ENCODE measurements at places on chromosomes 1 and 21.

DNA sequence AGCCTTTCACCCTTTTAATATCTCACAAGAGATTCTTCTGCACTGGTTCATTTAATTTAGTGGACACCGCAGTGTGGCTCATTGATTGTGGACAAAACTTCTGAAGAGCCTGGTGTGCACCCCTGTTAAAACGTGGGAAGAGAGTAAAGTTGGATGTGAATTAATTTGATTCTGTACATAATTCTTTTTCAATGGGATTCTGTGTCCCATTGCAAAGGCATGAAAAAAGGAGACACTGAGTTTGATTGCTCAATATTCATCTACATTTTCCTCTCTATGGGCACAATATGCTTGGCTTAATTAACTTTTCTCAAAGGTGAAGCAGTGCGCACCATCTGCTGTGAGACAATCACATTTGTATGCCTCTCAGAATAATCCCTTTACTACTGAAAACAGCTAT is 95.1 kb downstream of the BARHL2 start:
- DNase-seq: no peak

DNA sequence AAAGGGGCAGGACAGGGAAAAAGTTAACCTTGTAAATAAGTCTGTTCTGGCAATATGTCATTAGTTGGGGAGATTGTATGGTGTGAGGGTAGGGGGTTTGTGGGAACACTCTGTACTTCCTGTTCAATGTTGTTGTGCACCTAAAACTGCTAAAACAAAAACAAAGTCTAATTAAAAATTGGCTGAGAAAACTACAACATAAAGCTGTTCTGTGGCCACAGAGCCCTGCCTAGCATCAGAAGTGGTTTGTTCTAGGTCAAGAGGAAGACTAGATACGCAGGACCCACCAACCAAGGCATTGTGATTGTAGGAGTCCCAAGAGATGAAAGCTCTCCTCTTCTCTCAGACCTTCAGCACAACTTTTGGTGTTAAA is 81.0 kb upstream of the LRRC8D start:
- DNase-seq: no peak

DNA sequence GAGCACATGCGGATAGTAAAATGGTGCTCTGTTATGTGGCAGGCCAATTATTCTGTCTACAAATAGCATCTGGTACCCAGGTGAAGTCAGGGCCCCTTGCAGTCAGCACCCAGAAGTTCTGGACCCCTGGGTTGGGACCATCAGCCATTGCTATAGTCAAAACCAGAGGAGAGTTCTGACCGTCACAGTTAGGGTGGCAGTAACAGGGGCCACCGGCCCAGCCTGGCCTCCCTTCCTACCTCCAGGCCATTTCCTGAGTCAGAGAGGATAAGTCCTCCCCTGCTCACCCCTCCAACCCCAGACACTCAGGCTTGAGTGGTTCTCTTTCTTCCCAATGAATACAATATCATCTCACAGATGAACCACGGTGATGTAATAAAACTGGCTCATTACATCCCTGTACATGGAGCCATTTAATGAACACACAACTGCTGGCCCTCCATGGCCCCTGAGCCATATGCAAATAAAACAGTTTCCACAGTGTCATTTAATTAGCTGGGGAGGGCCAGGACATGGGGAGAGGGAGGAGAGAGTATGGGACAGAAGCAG is 673.6 kb downstream of the MATN1 start:
- no peak for DNase-seq

GRCh38 chr1:214330222-214330621 is 49.3 kb downstream of the SMYD2 start:
- DNase-seq: no peak

GRCh38 chr1:22282364-22282995 is 139.6 kb upstream of the WNT4 start:
- DNase-seq: no peak

- DNase-seq: no peak
Measured at GRCh38 chr21:45640001-45640887, 3.3 kb upstream of the PCBP3 start.

DNA sequence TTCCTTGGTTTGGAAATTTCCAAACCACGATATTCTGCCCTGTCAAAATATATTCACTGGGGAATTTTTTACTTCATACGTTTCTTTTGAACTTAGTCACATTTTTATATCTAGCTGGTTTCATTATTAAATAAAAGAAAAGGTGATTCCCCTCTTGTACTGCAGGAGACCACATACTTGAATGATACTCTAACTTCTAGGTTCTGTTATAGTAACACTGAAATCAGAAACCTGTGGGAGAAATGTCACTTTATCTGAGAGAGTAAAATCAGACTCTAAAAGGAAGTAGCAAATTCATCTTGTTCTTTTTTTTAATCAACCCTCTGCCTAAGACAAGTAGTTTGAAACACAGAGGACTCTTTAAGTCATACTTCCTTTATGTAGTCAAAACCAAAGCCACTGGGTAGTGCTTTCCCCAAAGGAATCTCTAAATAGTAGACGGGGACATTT is 34.4 kb downstream of the MRPL39 start:
- no peak for DNase-seq

DNA sequence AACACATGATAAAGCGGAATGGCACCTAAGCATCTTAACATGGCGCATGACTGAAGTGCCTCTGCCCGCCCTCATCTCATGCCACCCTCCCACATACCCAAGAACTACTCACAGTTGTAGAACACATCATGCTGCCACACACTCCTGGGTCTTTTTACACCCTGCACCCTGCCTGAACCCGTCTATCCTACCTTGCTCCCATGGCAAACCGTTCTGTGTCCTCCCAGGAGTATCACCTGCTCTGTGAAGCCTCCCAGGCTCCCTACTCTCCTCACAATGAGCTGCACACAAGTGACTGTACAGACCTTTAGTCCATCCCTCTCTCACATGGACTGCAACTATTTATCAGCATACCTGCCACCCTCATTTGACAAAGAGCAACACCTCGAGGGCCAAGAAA is 144.0 kb downstream of the TGFBR3 start:
- DNase-seq: no peak

- DNase-seq: no peak
Measured at GRCh38 chr1:22824466-22824865, 113.8 kb downstream of the EPHB2 start.

DNA sequence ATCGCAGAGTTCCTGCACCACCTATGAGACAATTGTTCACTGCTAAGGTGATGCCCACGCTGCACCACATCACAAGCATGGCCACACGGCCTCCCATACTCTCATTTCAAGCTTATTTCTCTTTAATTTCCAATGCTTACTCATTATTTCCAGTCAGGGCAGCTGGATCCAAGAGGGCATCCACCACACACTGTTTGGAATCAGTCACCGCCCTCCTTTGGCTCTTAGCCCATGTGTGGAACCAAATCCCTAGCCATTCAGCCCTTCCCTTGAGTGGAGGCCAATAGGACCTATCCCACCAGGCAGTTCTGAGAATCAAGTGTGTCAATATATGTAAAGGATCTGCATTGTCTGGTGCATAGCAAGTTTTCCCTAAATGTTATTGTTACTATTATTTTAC is 26.3 kb upstream of the PALMD start:
- DNase-seq: no peak

GRCh38 chr1:95086949-95087533 is 14.3 kb upstream of the ALG14 start:
- peak; percentile 89 for DNase-seq

DNA sequence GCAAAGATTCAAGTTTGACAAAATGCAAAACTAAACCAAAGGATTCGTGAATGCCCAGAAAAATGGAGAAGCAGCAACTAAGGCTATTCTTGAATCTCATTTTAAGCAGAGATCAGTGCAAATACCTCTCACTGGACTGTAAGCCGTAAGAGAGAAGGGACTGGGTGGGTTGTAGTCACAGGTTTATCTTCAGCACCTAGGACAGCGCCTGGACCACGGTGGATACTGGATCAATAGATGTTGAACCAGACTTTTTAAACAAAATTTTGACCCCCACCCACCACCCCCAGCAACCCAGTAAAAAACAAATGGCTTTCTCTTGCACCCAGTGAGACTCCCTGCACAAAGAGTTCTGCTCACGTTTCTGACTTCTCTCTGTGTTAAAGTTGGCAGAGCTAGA is 347.1 kb downstream of the AJAP1 start:
- DNase-seq: no peak

- no peak for DNase-seq
Measured at GRCh38 chr21:33800753-33801423, 114.7 kb downstream of the ATP5PO start.

DNA sequence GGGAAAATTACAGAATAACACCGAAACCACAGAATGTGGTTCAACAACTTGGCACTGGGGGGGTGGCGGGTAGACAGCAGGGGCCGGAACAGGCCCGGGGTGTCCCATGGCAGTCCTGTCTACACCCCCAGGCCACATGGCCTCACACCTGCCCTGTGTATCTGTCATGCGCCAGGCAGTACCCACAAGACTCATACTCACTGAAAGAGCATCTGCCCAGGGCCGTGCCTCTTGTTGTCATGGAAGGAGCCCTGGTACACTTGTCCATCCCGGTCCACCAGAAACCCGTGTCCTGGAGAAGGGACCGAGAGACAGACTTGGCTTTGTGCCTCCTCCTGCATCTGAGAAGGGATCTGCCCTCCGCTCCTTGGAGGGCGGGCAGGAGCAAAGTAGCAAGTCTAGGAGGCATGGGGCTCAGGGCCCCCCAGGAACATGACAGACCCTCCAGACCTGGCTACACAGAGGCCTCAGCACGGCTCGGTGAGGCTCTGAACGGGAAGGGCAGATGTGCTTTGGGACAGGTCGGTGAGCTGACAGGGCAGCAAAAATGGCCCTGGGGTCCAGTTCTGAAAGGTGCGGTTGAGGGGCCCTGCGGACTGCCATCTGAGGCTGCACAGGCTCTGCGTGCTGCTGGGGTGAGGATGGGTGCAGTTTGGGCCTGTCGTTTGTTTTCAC is 5.6 kb downstream of the MORN1 start:
- no peak for DNase-seq

GRCh38 chr21:44630440-44630839 is 3.5 kb downstream of the KRTAP10-9 start:
- DNase-seq: no peak

GRCh38 chr1:111516005-111516535 is 12.6 kb upstream of the ADORA3 start:
- DNase-seq: no peak

DNA sequence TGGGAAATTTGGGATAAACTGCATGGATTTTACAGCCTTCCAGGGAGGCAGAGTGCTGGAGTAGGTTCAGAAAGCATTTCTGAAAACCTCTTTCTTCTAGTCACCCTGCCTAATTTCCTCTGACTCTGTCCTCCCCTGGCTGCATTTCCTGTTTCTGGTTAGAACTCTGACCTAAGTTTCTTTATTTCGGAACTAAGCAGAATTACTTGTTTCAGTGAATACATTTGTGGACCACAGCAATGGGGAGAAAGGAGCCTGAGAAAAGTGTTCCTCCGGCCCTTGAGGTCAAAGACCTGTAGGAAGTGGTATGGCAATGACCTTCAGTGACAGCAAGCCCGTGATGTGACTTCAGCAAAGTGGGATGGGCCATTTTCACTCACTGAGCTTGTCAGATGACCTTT is 173.4 kb upstream of the RUNX1 start:
- no peak for DNase-seq

DNA sequence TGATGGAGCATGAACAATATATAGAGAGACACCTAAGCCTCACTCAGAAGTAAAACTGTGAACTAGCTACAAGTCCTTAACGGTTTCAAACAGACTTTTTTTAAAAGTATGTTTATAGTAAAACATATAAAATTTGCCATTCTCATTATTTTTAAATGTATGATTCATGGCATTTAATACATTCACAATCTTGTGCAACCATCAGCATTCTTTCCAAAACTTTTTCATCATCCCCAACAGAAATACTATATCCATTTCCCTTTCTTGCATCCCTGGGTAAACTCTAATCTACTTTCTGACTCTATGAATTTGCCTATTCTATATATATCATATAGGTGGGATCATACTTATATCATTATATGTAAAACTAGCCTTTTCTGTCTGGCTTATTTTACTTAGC is 25.5 kb downstream of the EVI5 start:
- DNase-seq: no peak

DNA sequence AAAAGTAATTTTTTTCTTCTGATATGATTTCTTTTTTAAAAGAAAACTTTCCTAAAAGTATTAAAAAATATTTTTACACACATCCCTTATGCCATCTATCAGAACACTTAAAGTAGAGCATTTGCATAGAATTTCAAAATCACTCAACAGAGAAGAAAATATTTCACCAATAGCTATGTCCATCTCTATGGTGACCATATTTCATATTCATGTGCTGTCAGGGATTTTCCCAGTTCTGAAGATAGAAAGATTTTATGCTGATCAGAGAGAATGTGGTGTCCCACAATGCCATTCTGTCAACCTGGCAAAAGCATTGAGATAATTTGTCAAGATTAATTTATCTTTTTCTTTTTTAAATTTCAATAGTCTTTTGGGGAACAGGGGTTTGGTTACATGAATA is 87.0 kb downstream of the C4BPA start:
- DNase-seq: no peak

DNA sequence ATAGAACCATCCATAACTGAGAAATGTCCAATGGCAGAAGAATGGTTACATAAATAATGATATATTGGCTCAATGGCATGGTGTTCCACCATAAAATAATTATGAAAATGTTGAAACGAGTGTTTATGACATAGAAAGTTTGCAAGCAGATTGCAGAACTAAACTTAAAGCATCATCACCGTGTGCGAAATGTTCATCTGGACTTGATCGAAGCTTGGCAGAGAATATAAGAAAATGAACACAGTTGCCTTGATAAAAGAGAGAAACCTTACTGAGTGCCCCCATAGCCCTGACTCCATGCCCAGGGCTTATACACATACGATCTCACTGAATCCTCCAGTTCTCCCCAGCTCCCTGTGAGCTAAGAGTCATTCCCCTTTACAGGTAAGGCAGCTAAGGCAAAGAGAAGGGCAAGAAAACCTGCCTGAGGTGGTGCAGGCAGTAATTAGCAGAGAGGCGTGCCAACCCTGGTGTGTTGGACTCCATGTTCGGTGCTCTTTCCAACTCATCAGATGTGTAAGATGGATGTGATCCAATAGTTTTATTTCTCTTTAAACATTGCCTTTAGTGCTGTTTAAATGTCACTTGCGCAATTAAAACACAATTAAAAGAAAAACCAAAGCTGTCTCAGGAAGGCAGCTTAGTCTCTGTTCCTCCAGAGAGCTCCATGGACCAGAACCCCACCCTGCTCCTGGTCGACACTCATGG is 21.8 kb upstream of the SPOCD1 start:
- DNase-seq: no peak

DNA sequence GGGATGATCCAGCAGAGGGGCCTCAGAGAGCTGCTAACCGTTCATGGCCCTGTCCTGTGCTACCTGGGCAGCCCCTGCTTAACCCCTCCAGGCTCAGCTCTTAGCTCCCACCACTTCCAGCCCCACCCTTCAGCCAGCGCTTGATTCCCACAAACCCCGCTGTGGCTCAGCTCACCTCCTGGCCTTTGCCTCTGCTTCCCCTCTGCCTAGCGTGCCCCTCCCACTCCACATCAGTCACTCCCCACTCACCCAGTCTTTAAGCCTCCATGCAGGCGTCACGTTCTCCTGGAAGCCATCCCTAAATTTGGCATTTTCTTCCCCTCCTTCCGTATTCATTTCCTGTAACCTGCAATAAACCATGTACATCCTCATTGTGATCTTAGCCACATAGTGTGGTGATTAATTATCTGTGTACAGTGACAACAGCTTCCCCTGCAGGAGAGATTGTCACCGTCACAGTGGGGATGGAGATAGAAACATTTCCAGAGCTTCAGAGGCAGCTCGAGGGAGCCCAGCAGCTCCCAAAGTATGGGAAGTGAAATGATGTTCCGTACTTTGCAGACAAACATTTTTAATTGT is 65.5 kb downstream of the EPHB2 start:
- DNase-seq: no peak

GRCh38 chr21:34782506-34783360 is 113.9 kb downstream of the CLIC6 start:
- no peak for DNase-seq

Data from HepG2 (cell line).